ENCODE measurements at places on chromosomes 6 and 20.
A peak's percentile ranks its signal among the peaks of the same experiment; 100 is the strongest.

DNA sequence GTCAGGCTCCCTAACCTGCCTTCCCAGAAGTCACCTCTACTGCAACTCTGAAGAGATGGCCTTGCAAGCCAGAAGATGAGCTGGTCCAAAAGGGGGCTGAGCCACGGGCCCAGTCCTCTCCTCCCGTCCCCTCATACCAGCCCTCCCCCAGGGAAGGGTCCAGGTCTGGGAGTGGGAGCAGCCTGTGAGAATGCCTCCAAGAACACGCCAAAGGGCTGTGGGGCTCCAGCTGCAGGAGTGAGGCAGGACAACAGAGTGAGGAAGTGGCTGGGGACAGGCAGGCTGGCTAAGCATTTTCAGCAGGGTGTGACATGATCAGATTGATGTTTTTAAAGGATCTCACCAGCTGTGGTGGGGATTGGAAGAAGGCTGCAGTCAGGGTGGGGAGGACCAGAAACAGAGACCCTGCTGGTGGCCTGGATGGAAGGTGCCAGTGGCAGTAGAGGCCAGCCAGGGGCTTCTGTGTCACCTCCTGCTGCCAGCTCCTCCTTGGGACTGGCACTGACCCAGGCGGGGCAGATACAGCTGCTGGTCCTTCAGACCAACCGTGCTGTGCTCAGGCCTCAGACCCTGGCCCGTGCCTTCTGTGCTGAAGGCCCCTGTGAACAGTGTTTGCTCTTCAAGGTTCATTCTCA, 257.6 kb downstream of the NRN1 start:
- no peak for DNase-seq

- DNase-seq, result no peak
These were observed 57.3 kb downstream of the LINC00237 start for GRCh38 chr20:21048841-21049273.

GRCh38 chr6:160116411-160116810, 5.2 kb upstream of the SLC22A1 start:
- no peak for DNase-seq

DNA sequence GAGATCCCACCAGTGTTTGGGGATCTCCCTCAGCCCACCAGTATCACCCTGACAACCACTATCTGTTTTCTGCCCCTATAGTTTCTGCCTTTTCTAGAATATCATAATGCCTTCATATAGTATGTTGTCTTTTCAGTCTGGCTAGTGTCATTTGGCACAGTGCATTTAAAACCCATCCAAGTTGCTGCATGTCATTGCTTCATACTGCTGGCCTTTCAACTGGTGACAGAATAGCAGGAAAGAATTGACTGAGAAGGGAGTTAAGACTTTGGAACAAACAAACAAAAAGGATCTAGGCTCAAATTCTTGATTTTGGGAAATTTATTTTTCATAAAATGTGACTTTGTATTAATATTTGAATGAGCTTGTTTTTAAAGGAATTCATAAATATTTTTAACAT, 4.5 kb downstream of the LMBRD1 start:
- no peak for DNase-seq

DNA sequence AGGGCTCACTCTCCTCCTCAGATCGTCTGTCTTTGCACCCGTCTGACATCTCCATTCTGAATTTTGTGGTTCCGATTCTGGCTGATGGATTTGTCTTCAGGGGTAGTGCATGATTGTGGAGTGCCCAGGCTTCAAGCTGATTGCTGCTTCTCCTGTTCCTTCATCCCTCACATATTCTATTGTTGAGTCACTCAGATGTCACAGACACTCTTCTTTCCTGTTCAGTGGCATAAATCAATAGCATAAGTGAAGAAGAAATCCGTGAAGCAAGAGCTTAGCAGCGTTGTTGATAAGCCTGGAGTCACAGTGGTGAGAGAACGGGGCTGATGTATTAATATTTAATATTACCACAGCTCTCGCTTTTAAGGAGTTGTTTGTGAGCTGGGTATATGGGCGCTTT, 152.5 kb downstream of the MTHFD1L start:
- no peak for DNase-seq

- DNase-seq, result no peak
These were observed 169.3 kb upstream of the ZNF337 start for GRCh38 chr20:25865715-25866656.

- no peak for DNase-seq
These were observed 82.3 kb upstream of the RIPOR2 start for GRCh38 chr6:25017932-25018567.

DNA sequence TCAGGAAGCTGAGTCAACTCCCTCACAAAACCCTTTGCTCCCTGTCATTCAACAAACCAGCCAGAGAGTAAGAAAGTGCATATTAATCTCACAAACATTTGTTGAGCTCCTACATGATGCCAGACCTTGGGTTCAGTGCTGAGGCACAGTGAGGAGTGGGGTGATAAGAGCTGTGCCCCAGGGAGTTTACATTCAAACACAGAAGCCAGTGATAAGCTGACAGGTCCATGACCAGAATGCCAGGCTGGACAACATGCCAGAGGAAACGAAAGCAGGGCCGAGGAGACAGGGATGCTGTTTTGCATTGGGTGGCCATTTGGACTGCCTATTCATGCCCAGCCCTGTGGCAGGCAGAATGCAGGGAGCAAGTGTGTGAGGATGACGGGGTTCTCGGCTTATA, 76.7 kb downstream of the LRFN2 start:
- DNase-seq, result no peak

DNA sequence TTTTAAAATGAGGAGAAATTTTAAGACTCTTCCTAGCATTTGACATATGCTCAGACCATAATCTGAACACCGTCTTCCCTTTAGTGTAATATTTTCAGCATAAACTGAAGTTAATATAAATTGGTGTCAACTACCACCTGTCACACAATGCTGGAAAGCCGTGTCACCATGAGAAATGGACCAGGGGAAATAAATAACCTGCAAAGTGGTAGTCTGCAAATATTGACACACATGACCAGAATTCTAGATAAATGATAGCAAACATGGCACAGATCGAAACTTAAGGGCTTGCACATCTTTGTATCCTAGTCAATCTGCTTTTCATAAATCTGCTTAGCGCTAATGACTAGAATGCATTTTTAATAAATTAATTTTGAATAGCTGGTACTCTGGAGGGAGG, 191.9 kb downstream of the CD83 start:
- no peak for DNase-seq

- DNase-seq, result peak; percentile 55
These were observed 18.7 kb downstream of the SESN1 start for GRCh38 chr6:109075934-109076333.

- no peak for DNase-seq
These were observed 297.7 kb downstream of the DOK5 start for GRCh38 chr20:54772893-54773642.

GRCh38 chr20:2293486-2293885, 2.3 kb upstream of the TGM3 start:
- DNase-seq, result no peak

DNA sequence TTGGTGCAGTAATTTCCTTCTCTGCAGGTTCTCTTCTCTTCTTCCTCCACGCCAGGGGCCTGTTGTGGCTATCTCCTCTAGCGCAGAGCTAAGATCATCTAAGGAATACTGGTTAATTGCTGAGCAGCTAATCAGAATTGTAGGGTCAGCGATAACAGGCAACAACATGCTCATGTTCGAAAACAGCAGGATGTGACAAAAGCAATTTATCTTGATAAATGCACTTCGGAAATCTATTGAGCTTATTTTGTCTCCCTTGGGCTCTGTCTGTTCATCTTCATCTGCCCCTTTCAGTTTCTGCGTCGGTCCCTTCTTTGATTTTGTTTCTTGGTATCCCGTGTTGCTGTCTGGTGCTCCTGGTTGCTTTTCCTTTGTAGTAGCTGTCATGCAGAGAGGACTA, 67.3 kb upstream of the MAP3K7 start:
- DNase-seq, result no peak

- DNase-seq, result no peak
These were observed 2.8 kb downstream of the BCL2L1 start for GRCh38 chr20:31719644-31720485.

DNA sequence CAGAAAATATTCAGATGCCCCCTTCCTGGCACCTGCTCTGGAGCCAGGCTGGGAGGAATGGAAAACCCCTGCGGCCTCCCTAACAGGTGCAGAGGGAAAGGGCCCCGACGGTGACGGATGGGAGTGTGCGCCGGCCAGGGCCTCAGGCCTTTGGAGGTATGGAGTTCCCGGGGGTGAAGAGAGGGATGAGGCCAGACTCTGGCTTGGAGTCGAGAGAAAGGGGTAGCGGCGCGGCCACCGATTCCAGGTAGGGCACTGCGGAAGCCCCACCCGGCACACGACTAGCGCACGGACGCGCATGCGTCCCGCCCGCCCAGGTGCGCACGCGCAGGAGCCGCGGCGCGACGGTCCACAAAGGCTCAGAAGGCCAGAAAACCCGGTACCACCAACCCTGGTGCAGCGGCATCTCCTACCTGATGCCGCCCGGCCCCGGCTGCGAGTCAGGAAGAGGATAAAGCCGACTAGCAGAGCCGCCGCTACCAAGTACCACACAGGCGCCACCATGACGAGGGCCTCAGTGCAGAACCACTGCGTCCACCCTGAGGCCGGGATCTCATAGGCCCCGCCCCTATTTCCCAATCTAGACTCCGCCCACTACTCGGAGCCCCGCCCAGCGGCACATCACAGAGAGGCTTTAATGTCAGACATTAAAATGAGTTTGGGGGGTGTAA, at the start of gene DDRGK1:
Gene DDRGK1 (minus strand): TSS at position 559 of the 671 bp plus-strand sequence. CDS start 55 bp downstream, at position 504.
- no peak for DNase-seq
